ENCODE measurements at places on chromosomes 6 and 20.

DNA sequence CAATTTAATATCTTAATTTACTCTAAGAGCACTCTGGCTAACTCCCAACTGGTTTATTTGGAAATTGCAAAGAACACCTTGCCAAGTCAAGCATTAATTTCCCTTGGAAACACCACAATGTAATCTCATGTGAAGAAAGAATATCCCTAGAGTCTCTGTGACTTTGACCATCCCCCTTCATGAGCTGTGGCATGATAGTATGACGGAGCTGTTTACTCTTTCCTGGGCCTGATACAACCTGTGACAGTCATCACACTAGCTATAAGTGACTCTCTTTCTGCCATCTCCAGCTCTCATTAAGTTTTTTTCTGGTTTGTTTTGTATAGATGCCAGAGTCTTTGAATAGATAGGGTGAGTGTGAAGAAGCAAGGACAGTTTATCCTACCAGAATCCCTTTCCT is 470.3 kb upstream of the JARID2 start:
- no peak for DNase-seq

DNA sequence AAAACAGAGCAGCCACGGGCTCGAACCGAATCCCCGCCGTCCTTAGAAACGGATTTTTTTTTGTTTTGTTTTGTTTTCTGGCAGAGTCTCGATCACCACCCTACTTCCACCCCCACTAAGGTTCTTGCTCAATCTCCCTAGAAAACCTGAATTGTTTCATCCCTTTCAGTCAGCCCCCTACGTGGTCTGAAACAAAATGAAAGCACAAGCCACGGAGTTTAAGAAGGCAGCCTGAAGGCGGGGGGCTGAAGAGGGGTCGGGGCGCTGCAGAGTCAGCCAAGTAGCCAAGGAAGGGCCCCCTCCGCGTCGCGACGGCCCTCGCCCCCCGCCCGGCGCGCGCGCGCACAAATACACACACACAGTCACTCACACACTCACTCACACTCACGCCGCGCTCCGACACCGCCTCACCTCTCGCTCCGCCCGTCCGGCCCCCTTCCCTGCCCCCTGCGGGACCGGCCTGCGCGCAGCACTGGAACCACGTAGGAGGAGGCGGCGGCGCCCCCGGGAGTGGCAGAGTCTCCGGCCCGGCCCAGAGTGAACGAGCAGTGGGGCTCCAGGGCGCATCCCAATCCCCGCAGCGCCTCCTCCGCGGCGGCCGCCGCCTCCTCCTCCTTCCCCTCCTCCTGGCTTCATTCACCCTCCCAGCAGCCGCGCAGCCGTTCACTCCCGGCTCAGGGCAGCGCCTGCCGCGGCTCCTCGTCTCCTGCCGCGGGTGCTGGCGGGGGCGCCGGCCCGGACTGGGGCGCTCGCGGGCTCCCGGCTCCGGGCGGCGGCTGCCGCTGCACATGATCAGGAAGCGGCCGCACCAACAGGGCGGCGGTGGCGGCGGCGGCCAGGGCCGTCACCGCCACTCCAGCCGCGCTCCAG is 1.4 kb downstream of the ATXN1 start:
- DNase-seq, result no peak

GRCh38 chr6:27761391-27761790 is 150.8 kb downstream of the OR2B2 start:
- no peak for DNase-seq

GRCh38 chr6:36769183-36769675 is 70.0 kb downstream of the CPNE5 start:
- no peak for DNase-seq

DNA sequence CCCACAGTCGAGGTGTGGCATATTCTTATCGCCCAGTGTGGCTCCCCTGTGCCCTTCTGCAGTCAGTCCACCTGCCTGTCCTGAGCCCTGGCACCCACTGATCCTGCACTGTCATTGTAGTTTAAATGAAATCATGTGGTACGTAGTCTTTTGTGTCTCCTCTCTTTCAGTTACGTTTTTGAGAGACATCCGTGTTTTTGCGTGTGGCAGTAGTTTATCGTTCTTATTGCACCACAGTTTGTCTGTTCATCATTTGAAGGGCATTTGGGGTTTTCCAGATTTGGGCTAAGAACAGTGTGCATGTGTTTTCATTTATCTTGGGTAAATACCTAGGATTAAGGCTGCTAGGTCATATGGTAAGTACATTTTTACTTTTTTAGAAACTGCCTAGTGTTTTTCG is 49.3 kb downstream of the SPATA2 start:
- no peak for DNase-seq

- no peak for DNase-seq
Measured at GRCh38 chr20:37575884-37576283, 48.2 kb upstream of the BLCAP start.

DNA sequence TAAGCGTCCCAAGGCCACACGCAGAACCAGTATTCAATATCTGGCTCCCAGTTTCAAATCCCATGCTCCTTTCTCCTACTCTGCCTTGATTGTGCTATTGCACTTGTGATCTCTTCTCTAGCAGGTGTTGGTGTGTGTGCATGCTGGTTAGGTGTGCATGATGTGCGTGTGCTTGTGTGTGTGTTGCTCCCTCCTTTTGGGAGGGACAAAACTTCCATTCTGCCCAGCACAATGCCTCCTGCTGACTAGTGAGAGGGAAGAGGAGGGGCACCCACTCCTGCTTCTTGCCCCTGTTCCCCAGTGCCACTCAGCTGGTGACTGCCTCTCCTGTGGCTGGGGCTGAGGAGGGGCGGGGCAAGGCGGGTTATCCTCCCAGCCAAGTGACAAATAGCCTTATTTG is 19.7 kb downstream of the CD40 start:
- no peak for DNase-seq

- DNase-seq, result no peak
Measured at GRCh38 chr20:5822569-5822968, 72.4 kb downstream of the SHLD1 start.
